CD4-positive, alpha-beta T cell treated with Interleukin-15 for 4 hours (primary cell): ENCODE measurements at places on chromosomes 3 and 15.

DNA sequence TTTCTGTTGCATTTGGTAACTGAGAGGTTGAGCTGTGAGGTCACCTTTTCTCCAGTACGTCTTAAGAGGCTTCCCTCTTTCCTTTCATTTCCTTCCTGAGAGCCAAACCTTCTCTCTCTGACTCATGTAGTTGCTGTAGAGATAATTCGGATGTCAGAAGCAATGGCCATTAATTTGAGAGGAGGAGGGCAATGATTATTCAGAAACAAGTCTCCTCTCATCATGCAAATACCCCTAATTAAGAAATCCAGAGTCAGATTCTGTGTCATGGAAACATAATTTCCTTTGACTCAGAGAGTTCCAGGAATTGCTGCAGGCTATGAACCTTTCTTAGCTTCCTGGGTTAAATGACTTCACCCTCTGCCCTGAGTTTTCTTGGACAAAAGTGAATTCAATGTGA is 59.0 kb upstream of the GSK3B start:
- DNase-seq = no peak

GRCh38 chr3:10615715-10616114 is 110.3 kb upstream of the ATP2B2 start:
- DNase-seq = no peak

DNA sequence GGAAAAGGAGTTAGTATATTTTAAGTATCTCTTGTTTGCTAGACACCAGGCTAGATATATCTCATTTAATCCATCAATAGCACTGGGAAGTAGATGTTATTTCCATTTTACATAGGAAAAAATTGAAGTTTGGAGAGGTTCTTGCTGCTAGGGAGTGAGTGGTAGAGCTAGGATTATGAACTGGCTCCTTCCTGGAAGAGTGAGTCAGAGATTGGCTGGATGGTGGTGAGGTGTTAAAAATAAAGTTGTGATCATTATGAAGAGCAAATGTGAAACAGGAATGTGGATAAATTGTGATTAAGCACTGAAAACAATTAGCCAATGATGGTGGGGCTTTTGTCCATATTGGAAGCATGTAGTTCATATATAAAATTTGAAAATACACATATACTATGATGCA is 234.2 kb downstream of the WNT5A start:
- DNase-seq = no peak

DNA sequence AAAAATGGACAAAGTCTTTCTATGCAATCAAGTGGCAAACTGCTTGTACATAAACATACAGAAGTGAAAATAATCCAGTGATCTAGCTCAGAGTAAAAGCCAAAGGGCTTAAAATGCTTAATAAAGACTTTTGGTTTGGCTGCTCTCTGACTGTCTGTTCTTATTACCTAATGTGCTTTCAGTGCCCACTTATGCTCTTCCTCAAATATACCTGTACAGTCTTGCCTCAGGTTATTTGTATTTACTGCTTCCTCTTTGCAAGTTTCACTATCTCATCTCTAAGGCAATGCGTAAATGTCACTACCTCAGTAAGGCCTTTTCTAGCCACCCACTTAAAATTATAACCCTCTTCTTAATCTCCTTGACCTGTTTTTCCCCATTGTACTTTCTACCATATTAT is 171.8 kb downstream of the EPHA6 start:
- no peak for DNase-seq

- no peak for DNase-seq
Observed at GRCh38 chr3:66486202-66486601, 14.6 kb downstream of the LRIG1 start.

DNA sequence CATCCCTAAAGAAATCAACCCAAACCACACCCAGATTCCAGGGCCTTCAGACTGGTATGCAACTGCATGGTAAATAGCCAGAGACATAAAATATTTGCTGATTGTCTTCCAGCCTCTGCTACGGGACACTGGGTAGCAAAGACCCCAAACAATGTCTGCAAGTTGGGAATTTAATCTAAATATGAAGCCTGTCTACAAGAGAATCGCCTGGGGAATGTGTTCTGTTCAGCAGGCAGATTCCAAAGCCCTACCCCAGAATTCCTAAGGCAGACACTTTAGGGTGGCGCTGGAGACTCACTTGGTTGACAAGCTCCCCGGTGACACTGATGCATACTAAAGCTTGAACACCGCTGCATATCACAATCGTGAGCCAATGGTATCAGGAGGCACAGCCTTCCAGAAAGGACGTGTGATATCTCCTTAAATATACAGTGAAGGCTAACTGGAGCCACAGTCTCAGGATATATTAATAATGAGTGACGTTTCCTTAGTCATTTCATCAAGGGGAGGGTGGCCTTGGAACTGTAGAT is 684.1 kb downstream of the NTRK3 start:
- DNase-seq = no peak

DNA sequence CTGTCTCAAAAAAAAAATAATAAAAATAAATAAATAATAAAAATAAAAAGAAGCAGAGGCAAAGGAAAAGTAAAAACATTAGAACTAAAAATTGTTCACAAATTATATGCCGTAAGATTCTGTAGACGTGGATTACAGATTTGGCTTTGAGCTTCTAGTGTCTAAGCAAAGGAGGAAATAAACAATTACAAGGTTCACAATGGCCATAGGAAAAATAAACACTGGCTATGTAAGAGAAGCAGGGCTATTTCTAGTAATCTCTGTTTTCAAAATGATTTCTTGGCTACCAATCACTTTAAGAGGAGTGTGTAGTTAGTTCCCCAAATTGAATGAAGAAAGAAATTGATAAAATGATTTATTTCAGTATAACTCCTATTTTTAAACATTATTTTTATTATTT is 54.5 kb downstream of the TMEM41A start:
- DNase-seq = no peak

GRCh38 chr15:63156086-63156710 is 1.1 kb downstream of the RPS27L start:
- DNase-seq = no peak
